Spinal cord (tissue), 10 donors: ENCODE measurements at places on chromosomes 3 and 15. TPM values are rescaled to one million over a fixed set of nuclear protein-coding genes. Genes with fewer than 3 reads are reported as not detected.

Gene INKA1
- total RNA-seq: 7.6 TPM

Gene ITGA11
- total RNA-seq: 18.7 TPM

Gene DPPA2
- total RNA-seq: not detected

Gene PXK
- 33.9 TPM for total RNA-seq

Gene UBAP1L
- total RNA-seq: 5.5 TPM

Gene GOLGA8T
- total RNA-seq: 1.1 TPM

Gene MED12L
- 11.9 TPM for total RNA-seq

Gene OR5K2
- total RNA-seq: not detected

Gene IMPG2
- total RNA-seq: 3.1 TPM

Gene PLCB2
- total RNA-seq: 12.0 TPM

Gene CHSY1
- total RNA-seq: 67.3 TPM

Gene AP3B2
- 19.3 TPM for total RNA-seq

Gene GABRA5
- total RNA-seq: 30.6 TPM

Gene STAB1
- 79.7 TPM for total RNA-seq

Gene ATP11B
- 62.1 TPM for total RNA-seq

Gene ERC2
- 24.0 TPM for total RNA-seq

Gene SEMA3F
- 9.1 TPM for total RNA-seq
